ENCODE measurements at places on chromosomes 1 and 21.
A peak's percentile ranks its signal among the peaks of the same experiment; 100 is the strongest.

DNA sequence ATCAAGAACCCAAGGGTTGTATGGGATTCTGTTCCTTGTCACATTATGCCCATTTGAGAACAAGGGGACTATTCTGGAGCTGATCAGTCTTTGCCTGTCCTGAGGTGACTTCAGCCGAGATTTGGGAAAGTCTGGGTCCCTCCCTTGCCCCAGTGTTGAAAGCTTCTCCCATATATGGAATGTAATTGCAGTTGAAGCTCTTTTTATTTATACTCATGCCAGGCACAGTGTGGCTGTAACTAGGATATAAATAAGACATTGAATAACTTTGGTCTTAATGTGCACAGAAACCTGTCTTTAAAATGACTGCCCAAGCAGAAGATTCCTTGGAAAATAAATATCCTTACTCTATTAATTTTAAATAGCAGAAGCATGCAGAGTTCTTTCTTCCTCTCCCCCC lies 15.2 kb downstream of the AKNAD1 start:
- no peak for DNase-seq

GRCh38 chr1:226625326-226625725 lies 76.8 kb downstream of the STUM start:
- no peak for DNase-seq

DNA sequence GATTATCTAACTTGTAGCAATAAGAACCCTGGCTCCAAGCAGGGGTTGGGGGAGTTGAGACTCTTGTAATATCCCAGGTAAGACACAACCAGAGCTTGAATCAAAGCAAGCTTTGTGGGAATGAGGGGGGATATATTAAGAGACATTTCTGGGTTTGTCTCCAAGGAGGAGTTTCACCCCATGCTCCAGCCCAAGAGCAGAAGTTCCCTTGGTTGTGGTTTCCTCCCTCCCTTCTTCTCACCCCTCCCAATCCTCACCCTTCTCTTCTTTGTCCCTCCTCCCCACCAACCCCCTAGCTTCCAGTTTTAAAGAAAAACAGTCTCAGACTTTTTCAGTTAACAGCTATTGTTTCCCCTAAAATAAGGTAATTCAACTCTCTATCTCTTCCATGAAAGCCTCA lies 11.9 kb downstream of the TRAF3IP3 start:
- DNase-seq, result no peak

GRCh38 chr21:15140321-15141019 lies 75.7 kb upstream of the NRIP1 start:
- DNase-seq, result peak; percentile 17

GRCh38 chr1:14759042-14759818 lies 160.7 kb downstream of the KAZN start:
- no peak for DNase-seq

GRCh38 chr1:58257003-58257402 lies 289.5 kb downstream of the OMA1 start:
- DNase-seq, result no peak

GRCh38 chr1:25744140-25744581 lies 55.8 kb upstream of the SELENON start:
- no peak for DNase-seq

- DNase-seq, result no peak
Measured at GRCh38 chr1:227325156-227325555, 6.9 kb upstream of the CDC42BPA start.

DNA sequence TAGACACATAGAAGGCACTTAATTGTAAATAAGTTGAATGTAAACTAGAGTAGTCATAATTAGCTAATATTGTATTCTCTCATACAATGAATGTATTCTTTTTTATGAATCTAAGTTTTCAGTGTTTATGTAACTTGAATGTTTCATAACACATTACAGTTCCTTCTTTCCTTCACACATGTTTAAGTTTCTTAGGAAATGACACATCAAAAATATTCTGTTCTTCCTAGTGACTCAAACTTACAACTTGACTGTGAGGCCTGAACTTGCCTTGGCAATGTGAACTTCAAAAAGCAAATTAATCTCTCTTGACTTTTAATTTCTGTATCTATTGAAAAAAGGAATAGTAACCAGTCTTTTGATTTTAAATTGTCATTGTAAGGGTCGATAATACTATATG lies 700.1 kb downstream of the KCNT2 start:
- no peak for DNase-seq

- DNase-seq, result no peak
Measured at GRCh38 chr1:4003846-4004505, 103.9 kb upstream of the C1orf174 start.

DNA sequence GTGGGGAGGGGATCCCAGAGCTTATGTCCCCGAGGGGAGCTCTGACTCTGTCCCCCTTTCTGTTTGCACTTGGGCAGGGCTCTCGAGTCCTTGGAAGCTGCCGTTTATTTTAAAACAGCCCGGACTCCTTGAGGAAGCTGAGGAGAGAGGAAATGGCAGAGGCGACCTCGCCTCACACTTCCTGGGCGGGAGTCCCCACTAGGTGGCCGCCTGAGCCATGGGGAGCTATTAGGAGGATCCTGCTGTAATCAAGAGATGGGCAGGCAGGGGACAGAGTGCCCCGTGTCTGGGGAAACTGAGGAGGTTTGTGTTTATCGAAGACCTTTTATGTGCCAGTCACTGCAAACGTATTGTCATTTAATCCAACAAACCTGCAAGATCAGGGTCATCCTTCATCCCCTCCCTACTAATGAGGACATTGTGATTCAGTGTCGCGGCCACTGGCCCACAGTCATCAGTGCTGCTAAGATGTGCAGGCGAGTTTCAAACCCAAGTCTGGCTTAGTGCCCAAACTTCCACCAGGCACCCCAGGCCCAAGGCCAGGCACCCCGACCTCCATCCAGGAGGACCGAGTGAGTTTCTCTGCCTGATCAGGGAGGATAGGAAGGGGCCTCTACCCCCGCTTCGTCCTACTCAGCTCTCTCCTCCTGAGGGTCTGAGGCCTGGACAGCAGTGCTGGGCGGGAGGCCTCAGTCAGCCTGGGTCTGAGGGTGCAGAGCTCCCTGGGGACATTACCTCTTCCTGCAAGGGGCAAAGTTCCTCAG lies 316.9 kb upstream of the VAMP3 start:
- DNase-seq, result no peak

DNA sequence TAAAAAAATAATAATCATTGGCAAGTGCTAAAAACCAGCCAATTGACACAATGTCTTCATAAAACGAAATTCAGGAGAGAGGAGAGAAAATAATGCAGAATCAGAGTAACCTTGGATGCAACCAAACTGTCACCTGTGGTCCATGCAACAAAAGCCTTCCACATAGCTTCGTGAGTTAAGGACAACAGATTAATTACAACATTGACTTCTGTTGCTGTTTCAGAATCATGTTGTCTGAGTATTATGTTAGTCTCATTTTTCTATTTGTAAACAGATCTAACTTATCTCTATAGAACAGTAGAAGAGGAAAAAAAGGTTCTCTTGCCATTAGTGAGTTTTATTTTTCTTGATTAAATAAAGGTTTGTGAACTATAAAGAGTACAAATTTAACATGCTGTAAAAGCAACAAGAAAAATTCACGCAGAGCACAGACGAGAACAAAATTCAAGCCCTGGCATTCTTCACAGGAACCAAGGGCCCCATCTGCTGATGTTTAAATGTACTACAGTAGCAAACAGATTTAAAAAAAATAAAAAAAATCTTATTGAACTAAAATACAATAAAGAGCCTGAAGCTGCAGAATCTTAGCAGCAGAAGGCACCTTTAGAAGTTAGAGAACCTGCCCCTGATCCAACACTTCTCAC lies 381.1 kb upstream of the PKN2 start:
- peak; percentile 13 for DNase-seq

GRCh38 chr1:183515002-183515689 lies 42.8 kb downstream of the SMG7 start:
- no peak for DNase-seq

GRCh38 chr1:223756806-223757700 lies 44.7 kb downstream of the CAPN2 start:
- DNase-seq, result no peak

DNA sequence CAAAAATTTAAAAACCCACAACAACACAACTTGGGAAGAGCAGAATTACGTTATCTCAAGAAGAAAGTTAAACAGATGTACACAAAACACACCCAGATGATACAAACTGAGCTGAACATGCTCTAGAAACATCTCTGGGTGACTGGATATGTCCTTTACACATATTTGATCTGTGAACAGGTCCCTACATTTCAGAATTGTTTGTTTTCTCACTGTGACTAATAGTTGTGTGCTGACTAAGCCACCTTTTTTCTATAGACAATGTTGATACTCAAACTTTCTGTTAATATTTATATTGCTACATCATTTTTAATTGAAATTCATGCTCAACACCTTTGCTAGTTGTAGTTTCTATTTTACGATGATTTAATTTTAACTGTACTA lies 1.0 kb upstream of the F11R start:
- no peak for DNase-seq

DNA sequence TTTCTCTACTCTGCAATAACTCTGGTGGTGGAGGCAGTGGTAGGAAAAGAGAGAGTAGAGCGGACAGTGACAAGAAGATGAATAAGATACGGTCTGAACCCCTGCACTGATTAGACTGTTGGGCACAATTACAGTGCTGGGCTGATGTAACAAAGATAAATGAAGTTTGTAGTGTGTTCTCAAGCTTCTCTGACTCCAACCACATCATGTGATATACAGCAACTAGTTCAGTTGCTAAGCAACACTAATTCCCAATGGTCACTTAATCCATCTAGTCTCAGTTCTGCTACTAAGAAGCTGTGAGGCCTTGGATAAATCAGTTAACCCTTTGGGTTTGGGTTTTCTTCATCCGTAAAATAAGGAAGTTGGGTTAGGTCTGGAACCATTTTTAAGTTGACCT lies 17.3 kb downstream of the DDR2 start:
- DNase-seq, result no peak

GRCh38 chr1:159338018-159338417 lies 35.9 kb downstream of the FCER1A start:
- DNase-seq, result no peak

DNA sequence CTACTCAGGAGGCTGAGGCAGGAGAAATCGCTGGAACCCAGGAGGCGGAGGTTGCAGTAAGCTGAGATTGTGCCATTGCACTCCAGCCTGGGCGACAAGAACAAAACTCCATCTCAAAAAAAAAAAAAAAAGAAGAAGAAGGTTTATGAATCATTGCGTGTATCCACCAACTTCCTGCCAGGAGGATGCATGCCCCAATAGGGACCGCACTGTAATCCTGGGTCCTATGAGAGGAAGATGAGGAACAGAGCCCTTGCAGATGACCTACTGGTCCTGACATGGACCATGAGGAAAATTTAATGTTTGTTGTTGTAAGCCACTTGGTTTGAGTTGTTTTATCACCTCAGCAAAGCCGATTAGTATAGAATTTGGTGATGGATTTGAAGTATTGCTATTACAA lies 56.7 kb downstream of the PTGS2 start:
- no peak for DNase-seq

GRCh38 chr1:53391982-53392381 lies 64.1 kb upstream of the LRP8 start:
- DNase-seq, result no peak

GRCh38 chr1:182644886-182645285 lies 39.5 kb downstream of the RGS8 start:
- DNase-seq, result no peak

DNA sequence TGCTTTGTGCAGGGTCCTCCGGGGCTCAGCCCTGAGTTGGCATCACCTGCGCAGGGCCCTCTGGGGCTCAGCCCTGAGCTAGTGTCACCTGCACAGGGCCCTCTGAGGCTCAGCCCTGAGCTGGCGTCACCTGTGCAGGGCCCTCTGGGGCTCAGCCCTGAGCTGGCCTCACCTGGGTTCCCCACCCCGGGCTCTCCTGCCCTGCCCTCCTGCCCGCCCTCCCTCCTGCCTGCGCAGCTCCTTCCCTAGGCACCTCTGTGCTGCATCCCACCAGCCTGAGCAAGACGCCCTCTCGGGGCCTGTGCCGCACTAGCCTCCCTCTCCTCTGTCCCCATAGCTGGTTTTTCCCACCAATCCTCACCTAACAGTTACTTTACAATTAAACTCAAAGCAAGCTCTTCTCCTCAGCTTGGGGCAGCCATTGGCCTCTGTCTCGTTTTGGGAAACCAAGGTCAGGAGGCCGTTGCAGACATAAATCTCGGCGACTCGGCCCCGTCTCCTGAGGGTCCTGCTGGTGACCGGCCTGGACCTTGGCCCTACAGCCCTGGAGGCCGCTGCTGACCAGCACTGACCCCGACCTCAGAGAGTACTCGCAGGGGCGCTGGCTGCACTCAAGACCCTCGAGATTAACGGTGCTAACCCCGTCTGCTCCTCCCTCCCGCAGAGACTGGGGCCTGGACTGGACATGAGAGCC lies 22.7 kb downstream of the COL6A1 start:
- no peak for DNase-seq

GRCh38 chr1:3668148-3668547 lies 15.8 kb downstream of the TP73 start:
- DNase-seq, result no peak

DNA sequence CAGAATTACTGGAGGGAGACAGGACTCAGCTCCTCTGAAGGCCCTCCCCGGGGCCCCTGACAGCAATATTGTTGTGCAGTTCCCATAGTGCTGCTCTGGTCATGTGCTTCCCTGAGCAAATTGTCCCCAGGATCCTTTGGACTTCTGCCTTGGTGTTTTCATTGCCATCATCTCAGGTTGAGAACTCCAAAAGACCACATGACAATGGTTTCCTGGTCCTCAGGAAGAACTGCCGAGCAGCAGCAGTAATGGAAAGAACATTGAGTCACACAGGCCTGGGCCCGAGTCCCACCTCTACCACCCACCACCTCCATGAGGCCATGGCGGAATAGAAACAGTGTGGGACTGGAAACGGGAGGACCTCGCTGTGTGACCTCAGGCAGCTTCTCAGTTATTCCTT lies 6.3 kb upstream of the CTTNBP2NL start:
- DNase-seq, result no peak
